ENCODE measurements at places on chromosomes 3 and 15.
A peak's percentile ranks its signal among the peaks of the same experiment; 100 is the strongest.

GRCh38 chr3:152964911-152965609 is 130.1 kb downstream of the P2RY1 start:
- no peak for DNase-seq

GRCh38 chr15:40280260-40281056 is 2.4 kb downstream of the ANKRD63 start:
- DNase-seq: no peak

DNA sequence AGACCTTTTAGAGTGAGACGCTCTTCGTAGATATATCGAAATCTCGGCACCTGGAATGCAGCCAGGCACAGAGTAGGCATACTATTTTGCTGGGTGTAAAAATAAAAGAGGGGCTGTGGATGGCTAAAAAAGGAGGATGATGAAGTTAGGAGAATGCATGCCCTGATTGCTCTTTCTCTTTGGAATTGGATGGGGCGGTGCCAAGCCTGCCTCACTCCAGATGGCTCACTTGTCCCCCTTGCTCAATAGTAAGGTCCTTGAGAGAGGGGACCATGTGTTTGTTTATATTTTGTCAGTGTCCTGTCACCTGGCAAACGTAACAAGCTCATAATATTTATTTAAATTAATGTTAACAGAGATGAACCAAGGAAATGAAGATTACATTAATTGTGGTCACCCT is 33.0 kb downstream of the SNRK start:
- DNase-seq: no peak

DNA sequence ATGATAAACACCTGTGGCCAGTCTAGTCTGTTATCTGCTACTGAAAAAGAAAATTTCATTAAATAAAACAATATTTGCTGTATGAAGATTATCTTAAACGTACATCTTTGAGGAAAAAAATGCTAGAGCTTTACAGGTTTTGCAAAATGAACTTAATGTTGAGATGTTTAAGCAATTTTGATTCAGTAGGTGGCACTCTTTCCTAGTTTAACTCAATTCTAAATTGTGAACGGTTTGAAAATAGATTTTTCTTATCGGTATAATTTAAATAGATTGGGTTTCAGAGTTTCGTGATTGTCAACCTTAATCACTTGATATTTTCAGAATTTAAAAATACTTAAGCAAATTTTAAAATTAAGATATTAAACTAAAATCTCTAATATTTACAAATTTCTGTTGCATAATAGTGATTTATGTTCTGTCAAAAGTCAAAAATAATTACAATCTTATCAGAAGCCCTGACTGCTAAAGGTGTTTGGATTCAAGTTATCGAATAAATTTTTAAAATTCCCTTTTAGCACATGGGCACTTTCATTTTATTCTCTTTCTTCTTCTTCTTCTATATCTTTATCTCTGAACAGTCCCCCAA is 7.0 kb upstream of the RNF111 start:
- DNase-seq: peak; percentile 3

- DNase-seq: no peak
Measured at GRCh38 chr3:34376691-34377090, 578.3 kb downstream of the PDCD6IP start.

DNA sequence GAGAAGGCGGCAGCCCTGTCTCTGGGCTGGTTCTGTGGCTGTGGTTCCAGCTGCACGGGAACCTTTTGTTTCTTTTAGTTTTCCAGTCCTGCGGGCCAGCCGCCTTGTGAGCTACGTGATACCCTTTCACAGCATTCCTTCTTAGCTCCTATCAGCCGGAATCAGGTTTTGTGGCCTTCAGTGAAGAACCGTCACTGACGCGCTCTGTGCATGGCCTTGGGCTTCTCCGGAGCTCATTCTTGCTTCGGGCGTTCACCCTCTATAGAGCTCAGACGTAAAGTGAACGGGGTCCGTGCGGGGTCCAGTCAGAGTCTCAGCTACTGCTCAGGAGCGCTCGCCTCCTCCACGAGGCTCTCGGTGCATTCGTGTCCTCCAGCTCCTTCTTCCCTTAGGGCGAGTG is 166.7 kb downstream of the FAM43A start:
- DNase-seq: no peak

DNA sequence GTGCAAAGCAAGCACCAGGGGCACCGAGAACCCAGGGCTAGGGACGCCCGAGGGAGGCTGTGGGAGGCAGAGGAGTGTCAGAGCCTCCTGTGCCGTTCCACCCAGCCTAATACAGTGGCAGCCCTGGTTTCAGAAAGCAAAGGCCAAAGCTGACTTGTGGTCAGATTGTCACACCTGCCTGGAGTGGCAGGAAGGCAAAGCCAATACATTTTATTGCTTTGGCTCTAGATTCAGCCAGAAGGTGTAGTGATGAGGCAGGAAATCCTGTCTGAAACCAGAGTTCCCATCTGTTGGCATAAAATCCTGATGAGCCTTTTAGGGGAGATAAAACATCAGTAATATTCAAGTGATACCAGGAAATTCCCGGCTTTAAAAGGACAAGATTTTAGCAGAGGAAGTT is 168.3 kb downstream of the SLCO3A1 start:
- no peak for DNase-seq

GRCh38 chr3:37170060-37170459 is 4.3 kb downstream of the LRRFIP2 start:
- no peak for DNase-seq

GRCh38 chr15:40327457-40327856 is 4.0 kb downstream of the INAFM2 start:
- no peak for DNase-seq

- DNase-seq: no peak
Measured at GRCh38 chr3:162684260-162684659, 1187.7 kb downstream of the OTOL1 start.

DNA sequence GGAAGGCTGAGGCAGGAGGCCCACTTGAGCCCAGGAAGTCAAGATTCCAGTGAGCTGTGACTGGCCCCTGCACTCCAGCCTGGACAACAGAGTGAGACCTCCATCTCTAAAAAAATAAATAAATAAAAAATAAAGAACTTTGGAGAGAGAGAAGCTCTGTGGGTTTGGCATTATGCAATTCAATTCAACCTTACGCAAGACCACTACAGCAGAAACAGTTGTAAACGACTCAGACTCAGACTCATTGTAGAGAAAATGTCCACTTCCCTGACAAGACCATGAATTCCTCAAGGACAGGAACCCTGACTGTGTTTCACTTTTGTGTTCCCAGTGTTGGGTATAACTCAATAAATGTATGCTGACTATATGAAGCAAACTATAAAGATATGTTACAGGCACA is 90.3 kb upstream of the C3orf80 start:
- no peak for DNase-seq

DNA sequence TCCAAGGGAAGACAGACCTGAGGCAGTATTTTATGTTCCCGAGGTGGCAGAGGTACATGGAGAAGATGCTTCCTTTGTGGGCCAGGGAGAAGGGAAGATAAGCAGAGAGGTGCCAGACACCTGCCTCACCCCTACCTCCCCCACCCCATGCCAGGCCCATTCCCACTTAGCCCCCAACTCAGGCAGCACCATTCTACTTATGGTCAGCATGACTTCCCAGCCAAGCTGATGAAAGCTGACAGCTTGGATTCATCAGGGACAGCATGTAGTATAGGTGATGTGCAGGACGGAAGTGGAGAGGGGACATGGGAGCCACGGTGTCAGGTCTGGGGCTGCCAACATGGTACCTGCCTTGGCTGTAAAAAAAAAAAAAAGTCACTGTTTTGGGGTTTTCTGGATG is 57.5 kb upstream of the CSPG4 start:
- no peak for DNase-seq

GRCh38 chr3:76941376-76941775 is 98.5 kb upstream of the ROBO2 start:
- no peak for DNase-seq

- DNase-seq: no peak
Measured at GRCh38 chr3:17033516-17034168, 148.9 kb downstream of the PLCL2 start.

DNA sequence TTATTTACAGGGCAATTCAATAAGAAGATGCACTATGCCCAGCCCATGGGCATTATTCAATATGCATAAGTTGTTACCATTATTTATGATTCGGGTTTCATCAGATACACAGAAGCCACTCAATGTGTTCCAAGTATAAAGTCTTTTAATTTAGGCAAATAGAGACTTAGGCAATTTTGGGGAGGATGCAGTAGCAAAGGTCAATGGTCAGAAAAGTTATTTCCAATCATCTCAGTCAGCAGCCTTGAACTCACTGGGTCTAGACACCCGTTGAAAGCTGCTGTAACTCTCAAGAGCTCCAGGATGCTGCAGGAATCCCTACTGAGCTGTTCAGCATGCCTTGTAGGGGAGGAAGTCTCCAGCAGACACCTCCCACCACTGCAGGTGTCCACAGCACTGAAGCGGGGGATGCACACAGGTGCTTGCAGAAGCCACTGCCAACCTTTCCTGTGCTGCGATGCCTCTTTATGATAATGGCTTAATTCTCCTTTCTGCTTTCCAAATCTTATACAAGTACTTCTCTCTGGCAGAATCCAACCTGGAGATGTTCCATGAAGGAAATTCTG is 155.0 kb upstream of the SUCLG2 start:
- DNase-seq: peak; percentile 5

- DNase-seq: no peak
Measured at GRCh38 chr15:74957476-74958035, 984 bp upstream of the RPP25 start.

GRCh38 chr3:113249601-113250000 is 38.2 kb downstream of the BOC start:
- no peak for DNase-seq

DNA sequence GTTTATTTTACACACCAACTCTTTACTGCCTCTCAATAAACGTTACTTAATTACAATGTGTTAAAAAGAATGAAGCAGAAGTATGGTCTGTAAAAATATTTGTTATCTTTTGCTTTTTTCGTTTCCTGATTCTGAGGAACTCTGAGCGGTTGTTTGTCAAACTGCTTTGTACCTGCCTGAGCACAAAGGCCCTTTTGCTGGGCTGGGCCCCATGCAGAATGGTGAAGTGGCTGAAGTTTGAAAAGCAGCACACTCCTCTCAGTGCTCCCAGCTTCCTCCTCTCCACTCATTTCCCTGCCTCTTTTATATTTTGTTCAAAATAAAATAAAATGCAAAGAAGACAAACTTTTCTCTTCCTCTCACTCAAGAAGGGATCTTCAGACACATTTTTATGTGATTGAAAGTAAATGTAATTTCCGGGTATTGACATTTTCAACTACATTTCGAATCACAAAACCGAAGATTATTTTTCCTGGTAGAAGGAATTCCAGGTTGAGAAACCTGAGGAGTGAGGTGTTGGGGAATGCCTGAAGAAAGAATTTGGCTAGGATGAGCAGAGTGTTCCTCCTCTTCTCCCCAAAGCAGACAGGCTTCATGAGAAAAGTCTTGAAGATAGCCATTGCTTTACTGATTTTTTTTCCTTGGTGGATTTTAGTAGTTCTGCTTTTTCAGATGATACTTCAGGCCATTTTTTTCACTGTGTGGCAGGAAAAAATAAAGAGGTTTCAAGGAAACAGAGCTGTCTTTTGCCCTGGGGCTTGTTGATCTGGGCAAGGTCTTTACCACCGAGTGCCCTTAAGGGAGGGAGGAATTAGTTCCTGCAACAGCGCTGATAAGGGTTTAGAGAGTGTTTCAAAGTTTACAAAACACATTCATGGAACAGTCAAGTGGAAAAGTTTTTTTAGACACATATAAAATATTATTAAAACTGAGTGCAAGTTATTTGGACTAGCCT is 229.8 kb downstream of the NFKBIZ start:
- DNase-seq: no peak

DNA sequence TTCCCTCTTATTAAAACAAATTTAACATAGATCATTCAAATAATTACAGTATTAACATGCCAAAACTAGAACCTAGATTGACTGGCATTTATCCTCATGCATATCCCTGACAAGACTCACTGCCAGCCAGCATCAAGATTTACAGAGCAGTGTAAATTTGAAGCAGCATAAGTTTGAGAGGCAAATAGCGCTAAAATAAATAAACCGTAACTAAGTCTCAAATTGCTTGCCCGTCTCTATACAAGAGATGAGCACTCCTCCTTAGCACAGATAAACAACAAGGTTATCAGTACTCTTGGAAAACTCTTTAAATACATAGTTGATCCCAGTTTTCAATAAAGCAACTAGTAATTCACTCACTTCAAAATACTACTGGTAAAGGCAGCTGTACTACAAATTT is 29.6 kb downstream of the MSL2 start:
- DNase-seq: peak; percentile 23

DNA sequence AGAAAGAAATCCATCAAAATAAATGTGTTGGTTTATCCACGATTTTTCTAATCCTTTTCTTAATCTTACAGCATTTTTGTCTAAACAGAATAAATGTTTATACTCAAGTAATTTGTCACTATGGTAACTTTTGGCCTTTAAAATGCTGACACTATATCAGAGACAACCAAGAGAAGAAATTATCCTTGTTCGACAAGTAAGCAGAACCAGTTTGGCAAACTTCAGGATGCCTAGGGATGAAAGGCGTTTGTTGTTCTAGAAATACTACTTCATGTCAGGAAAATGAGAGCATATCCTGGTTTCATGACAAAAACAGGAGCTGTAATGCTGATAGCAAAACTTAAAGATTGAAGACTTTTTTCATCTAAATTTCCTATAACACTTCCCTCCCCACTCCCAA is 308.0 kb upstream of the ATP11B start:
- DNase-seq: no peak

- no peak for DNase-seq
Measured at GRCh38 chr15:88187195-88187594, 69.3 kb downstream of the NTRK3 start.

DNA sequence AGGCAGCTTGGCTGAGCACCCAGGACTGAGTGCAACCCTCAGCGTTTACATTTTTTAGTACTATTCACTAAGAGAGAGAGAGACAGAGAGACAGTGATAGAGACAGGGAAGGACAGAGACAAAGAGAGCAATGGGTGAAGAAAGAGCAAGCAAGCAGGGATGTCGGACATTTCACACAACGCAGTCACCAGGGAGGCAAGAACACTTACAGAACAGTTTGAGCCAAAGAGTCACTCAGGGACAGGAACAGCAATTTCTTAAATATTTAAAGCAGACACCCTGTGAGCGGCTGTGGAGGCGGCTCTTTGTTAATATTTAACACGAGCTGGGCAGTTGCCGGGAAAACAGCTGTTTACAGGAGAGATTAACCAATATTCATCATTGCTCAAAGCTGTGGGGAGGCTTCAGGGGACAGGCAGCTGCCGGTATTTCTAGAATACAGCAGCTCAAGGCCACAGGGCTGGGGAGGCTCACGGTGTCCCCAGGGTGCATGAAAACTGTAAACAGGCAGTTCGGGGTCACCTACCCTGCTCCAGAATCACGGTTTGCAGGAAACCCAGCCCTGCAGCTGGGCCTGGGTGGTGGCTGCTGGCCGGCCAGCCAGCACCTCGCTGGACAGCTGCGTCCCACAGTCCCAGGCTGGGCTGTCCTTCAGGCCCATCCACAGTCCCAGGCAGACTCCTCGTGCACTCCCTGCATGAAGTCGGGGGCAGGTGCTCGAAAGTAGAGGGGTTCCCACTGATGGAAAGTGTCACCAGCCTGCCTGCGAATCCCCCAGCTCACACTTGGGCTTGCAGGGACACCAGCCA is 38.8 kb upstream of the PCSK6 start:
- DNase-seq: no peak

GRCh38 chr3:183579967-183580900 is 24.7 kb upstream of the KLHL6 start:
- DNase-seq: no peak

Data from NCI-H146 (cell line).